CD4-positive, CD25-positive, alpha-beta regulatory T cell (primary cell): ENCODE measurements at places on chromosomes 3 and 15.

DNA sequence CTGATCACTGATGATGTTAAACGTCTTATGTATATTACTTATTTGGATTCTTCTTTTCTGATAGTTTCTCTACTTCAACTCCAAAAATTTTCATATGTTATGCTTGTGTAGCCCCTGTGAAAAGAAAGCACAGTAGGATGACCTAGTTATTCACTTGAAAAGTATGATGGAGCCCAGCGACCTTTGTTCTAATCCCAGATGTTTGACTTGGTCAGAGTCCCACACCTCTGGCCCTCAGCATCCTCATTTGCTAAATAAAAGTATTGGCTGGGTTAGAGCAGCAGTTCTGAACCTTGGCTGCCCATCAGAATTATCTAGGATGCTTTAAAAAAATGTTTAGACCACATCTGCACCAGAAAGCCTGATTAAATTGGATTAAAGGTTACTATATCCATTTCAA lies 173.7 kb downstream of the ATG7 start:
- DNase-seq: no peak

DNA sequence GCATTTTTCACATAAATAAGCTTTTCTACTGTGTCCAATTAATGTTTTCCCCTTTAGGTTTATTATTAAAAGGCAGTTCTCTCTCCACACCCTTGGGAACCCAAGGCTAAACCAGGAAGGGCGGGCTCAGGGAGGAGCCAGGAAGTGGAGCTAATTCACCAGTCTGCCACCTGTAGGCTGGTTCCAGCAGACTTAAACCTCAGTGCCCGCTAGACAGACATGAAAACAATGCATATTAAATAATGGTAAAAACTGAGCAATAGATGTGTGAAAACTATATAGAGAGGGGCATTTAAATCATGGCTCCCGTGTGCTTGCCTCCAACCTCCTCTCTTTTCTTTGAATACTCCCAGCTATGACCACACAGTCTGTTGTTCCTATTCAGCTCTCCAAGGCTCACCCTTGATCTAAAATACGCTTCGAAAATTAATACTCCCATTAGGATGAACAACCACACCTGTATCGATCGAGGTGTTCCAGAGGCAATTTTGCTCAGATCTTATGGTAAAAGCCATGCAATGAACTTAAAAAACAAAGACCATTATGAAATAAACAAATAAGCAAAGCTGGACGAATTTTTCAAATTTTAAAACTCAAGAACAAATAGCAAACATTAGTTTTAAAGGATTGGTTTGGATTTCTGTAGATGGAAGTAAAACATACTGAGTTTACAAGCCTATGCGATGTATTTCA lies 253.3 kb downstream of the TJP1 start:
- DNase-seq: no peak

DNA sequence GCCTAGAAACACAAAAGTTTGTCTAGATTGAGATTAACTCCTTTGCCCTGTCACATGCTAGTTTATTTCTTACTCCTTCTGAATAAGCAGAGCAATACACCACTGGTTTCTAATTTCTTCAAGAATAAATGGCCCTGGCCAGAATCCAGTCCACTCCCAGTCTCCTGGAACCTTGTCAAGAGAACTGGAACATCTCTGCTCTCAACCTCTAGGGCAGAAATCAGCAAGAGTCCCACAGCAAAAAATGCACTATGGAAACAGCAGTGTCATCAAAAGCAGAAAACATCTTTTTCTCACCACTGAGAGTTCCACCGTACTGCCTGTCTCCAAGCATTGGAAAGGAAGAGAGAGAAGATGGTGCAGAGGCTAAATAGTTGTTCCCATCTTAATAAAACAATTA lies 35.9 kb upstream of the PPP2R3A start:
- DNase-seq: no peak

DNA sequence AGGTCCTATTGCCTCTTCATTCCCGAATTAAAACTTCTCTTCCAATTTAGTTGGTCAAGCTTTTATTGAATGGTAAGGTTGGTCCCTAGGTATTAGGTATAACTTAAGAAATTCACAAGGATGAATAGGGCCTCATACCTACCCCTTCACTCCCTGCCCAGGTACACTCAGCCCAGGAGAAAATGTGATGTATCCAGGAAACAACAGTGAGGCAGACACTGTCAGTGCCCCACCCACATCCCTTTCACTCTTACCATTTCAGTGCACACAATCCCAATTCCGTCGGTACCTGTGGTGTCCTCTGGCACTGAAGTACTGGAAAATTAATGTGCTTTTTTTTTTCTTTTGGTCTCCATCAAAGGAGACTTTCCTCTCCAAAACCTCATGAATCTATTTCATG lies 10.5 kb upstream of the C3orf49 start:
- DNase-seq: no peak

DNA sequence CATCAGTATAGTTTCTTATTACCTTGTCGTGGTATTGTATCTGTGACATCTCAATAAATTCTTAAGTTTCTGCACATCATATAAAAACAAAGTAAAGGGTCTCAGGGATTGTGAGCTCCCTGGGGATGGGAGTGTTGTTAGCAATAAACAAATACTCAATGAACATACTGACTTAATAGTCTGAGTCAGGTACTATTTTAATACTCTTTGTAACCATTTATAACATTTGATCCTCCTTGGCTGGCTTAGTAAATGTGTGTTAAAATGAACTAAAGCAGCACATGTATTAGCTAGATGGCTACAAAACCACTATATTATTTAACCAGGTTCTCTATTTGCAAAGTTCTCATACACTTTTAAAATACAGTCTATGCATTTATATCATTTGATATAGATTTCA lies 1.8 kb downstream of the ICE2 start:
- DNase-seq: no peak

GRCh38 chr3:8500989-8501370 lies 643 bp upstream of the LMCD1 start:
- DNase-seq: no peak

DNA sequence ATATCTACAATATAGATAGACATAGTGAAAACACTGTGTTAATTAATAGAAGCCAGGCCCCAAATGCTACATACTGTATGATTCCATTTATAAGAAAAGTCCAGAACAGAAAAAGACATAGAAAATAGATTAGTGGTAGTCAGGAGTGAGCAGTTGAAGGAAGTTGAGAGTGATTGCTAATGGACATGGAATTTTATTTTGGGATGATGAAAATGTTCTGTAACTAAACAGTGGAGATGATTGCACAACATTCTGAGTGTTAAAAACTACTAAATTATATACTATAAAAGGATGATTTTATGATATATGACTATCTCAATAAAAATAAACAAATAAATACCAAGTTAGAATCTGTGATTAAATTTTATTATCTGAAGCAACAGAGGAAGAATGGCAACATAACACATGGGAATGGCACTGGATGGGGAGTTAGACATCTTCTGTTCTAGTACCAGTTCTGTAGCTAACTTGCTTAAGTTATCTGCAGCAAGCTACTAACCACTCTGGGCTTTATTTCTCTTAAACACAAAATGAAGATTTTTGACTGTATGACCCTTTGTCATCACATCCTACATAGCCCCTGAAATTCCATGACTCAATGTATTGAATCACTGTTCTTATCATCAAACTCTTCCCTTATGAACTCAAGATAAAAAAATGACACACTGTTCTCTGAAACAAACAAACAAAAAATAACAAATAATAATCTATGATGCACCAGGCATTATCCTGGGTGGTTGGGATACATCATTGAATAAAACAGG lies 612.7 kb downstream of the TBL1XR1 start:
- no peak for DNase-seq

DNA sequence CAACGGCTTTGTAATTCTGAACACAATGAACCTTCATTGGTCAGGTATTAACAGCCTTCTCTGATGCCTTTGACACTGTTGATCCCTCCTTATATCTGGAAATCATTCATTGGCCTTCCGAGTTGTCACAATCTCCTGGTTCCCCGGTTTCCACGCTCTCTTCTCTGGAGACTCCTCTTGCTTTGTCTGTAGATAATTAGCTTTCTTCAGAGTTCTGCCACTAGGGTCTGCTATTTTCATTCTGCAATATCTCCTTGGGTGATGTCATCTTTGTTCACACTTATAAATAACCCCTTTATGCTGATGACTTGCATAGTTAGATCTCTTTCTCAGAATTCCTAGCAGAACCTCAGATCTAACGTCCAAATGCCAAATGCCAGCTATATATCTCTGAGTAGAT lies 583.8 kb upstream of the ZNF717 start:
- DNase-seq: no peak

DNA sequence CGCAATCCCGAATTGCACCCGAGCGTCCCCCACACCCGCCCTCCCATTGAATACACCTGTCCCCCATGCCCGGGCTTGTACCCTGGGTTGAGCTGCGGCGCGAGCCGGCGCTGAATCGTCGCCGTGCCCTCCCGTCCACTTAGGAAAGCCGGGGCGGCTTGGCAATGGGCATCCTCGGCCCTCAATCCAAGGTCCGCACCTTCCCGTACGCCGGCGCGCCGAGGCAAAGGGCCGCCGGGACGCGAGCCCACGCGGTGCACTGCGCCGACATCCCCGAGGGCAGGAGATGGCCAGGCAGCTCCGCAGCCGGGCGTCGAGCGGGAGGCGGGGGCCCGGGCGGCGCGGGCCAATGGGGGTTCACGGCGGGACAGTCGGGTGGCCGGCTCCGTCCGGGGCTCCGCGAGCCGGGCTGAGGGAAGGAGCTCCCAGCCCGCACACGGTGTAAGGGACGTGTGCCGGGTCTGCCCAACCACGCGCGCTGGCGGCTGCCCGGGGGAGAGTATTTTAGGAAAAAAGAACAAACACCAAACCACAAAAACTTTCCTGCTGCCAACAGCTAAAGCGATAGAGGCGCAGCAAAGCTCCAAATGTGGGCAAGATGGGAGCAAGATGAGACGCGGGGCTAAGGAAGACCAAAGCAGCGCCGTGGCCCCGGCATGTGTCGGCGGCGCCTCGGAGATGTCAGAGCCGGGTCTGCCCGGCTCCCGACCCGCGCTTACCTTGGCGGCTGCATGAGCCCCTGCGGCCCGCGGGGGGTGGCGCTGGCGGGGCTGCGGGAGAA lies 621 bp downstream of the RGMA start:
- DNase-seq: peak; percentile 6

DNA sequence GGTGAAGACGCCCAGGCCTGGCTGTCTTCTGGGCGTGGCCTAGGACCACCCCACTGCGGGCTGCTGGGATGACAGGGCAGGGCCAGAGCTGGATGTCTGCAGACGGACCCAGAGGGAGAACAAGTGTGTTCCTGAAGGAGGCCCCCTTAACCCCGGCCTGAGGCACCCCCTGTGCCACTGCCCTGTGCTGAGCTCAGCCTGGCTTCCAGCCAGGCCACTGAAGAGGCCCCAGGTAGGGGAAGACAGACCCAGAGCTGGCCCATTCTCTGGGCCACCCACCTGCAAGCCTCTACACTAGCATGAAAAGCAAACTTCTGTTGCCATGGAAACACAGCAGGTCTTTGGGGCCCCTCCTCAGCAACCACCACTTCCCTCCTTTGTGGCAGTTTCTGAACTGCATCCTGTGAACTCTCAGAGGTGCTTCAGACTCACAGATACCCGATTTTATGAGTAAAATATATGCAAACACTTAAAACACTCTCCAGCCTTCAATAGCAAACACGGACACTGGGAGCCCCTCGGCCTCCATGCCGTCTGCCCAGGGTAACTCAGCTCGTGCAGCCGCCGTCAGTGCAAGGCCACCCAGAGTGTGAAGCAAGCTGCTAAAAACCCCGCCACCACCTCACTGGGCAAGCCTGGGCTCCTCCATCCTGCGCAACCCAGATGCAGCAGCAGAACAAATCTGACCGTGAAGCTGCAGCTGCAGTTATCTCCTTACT lies 42.5 kb downstream of the CMTM6 start:
- DNase-seq: peak; percentile 95
